HL-60 (cell line): ENCODE measurements at places on chromosomes 6 and 20.
A peak's percentile ranks its signal among the peaks of the same experiment; 100 is the strongest.

- no peak for DNase-seq
These were observed 90.5 kb downstream of the BTBD9 start for GRCh38 chr6:38549180-38549579.

DNA sequence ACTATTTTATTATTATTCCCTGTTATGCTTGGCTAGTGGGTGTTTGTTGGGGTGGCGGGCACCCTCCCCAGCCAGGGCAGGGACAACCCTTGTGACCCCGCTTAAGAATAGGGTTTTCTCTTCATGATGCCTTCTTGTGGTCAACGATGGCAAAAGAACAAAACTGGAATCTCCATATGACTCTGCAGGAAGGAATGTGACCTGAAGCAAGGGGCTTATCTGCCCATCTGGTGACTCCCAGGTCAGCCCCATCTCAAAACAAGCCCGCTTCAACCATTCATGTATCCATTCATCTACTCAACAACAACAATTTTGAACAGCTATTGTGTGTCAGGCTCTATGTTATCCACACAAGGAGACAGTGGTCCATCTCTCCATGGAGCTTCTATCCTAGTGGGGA is 30.9 kb upstream of the TGM6 start:
- DNase-seq: no peak

GRCh38 chr6:45543298-45544235 is 165.8 kb upstream of the SUPT3H start:
- peak; percentile 16 for DNase-seq

- no peak for DNase-seq
These were observed 51.4 kb upstream of the NUP153 start for GRCh38 chr6:17758119-17758518.

DNA sequence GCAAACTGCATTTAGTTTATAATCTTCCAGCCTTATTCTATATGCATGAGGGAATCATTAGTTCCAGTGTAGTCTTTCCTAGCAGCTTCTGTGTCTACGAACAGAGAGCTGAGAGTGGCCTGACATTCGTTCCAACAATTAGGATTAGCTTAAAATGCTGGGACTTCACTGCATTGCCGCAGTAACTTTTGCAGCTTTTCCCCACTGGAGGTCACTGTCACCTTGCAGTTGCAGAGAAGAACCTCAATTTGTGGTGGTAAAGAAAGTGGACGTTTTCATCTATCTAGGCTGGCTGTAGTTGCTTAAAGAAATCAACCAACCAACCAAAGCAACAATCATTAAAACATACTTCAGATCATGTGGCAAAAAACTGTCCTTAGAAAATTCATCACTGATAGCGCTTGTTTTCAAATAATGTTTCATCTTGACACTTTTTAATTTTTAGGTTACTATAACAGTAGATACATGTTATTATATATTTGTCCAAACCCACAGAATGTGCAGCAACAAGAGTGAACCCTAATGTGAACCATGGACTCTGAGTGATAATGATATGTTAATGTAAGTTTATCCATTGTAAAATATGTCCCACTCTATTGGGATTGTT is 12.2 kb downstream of the MYLK4 start:
- peak; percentile 72 for DNase-seq
